ENCODE measurements at places on chromosomes 12 and 14.
A peak's percentile ranks its signal among the peaks of the same experiment; 100 is the strongest.

DNA sequence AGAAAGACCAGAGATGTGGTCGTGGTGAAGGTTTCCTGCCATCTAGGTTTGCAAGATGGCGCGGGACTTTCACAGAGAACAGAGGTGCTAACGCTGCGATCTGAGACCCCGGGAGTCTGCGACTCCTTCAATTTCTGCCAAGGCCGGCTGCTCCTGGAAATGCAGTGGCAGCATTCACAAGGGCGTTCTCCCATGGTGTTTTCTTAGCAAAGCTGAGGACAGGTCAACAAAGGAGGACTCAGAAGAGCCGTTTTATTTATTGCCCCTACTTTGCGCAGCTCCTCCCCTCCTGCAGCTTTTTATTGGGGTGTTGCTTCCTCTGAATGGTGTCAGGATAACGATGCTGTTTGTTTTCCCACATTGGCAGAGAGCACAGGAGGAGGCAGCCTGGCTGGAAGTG is 86.3 kb downstream of the TMEM132C start:
- H3K27me3 ChIP-seq, result no peaks in the 10 kb centered on the region
- no peak overlapping the region for H3K27ac ChIP-seq
- no peaks in the 10 kb centered on the region for H3K4me1 ChIP-seq
- H3K36me3 ChIP-seq, result no peaks in the 10 kb centered on the region

DNA sequence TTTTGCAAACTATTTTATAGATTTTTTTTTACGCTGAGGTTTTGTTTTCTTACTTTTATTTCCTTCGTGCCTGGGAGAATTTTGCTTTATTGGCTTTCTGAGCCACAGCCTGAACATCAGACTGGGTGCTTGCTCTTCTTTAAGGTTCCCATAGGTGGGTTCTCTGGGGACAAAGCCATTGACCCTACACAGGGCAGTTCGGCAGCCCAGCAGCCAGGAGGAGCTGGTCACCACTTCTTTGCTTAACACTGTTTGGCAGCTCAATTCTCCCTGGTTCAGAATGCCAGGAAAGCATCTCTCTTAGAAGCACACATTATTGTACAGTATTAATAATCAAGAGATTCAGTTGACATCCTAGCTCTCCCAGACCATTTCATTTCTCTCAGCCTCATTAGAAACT is 140.8 kb upstream of the NEDD1 start:
- no peaks in the 10 kb centered on the region for H3K27me3 ChIP-seq
- H3K27ac ChIP-seq, result no peak overlapping the region
- H3K4me3 ChIP-seq, result no peak overlapping the region
- no peaks in the 10 kb centered on the region for H3K4me1 ChIP-seq
- DNase-seq, result no peak

- H3K27me3 ChIP-seq, result no peaks in the 10 kb centered on the region
- H3K36me3 ChIP-seq, result no peaks in the 10 kb centered on the region
- no peak overlapping the region for H3K4me3 ChIP-seq
- H3K27ac ChIP-seq, result no peak overlapping the region
- no peaks in the 10 kb centered on the region for H3K4me1 ChIP-seq
These were observed 23.2 kb downstream of the AP5M1 start for GRCh38 chr14:57291692-57292647.

GRCh38 chr12:53191885-53192530 is 11.3 kb upstream of the CSAD start:
- no peaks in the 10 kb centered on the region for H3K27me3 ChIP-seq
- H3K27ac ChIP-seq, result no peak overlapping the region
- peaks cover 15% of the 10 kb centered on the region for H3K36me3 ChIP-seq
- no peak for DNase-seq

DNA sequence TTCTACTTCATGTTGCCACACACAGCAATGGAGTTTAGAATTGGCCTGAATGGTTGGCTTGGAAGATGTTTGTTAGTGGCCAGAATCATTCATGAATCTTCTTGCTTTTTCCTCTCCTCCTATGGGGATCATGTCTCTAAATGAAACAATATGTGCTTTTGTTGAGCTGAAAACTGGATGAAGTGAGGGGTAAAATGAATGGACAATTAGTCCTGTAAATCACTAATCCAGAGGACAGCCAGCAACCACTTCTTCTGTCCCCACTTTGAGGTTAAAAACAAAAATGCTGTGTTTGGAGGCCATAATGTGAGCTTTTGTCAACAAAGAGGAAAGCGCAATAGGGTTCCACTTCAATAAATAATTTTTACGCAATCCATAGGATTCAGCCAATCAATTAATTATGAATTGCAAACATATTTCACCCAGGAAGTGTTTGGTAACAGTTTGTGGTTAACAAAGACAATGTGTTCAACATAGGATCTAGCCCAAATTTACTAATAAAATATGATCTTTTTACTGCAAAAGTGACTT is 30.3 kb upstream of the AMIGO2 start:
- H3K36me3 ChIP-seq, result no peaks in the 10 kb centered on the region
- H3K4me1 ChIP-seq, result no peaks in the 10 kb centered on the region
- no peak overlapping the region for H3K4me3 ChIP-seq
- H3K27ac ChIP-seq, result no peak overlapping the region
- no peaks in the 10 kb centered on the region for H3K27me3 ChIP-seq

DNA sequence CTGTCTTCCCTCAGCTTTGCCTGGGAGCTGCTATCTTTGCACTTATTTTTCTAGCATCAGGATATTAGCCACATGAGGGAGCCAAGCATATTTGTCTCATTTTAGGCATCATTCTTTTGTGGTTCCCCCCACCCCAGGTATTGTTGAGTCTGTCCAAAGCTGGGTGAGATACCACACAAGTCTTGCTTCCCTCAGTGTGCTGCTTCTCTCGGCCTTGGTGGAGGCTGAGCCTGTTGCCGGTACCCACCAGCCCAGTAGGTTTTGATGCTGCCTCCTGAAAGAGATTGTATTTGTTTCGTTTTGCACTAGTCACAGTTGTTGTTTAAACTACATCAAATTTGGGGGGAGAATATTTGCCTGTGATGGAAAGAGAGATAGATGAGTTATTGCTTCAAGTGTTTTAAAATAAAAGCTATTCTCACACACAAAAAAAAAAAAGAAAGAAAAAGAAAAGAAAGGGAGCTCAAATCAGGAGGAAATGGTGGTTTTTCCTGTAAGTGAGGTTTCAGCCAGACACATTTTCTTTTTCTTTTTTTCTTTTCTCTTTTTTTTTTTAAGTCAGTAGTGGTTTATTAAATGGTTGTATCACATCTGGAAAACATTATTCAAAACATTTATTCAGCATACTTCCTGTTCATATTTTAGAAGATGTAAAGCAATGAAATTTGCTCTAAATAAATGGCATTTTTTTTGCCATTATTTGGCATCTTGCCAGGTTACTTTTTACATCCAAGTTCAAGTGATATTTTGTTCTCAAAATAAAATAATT is 58.5 kb downstream of the SLC4A8 start:
- H3K36me3 ChIP-seq, result no peaks in the 10 kb centered on the region
- no peak for DNase-seq
- no peak overlapping the region for H3K4me3 ChIP-seq
- H3K4me1 ChIP-seq, result no peaks in the 10 kb centered on the region
- no peak overlapping the region for H3K27ac ChIP-seq

GRCh38 chr14:91413547-91414474 is 3.8 kb downstream of the CCDC88C start:
- no peak overlapping the region for H3K4me3 ChIP-seq
- H3K4me1 ChIP-seq, result peaks cover 18% of the 10 kb centered on the region
- H3K27ac ChIP-seq, result no peak overlapping the region
- H3K27me3 ChIP-seq, result no peaks in the 10 kb centered on the region
- DNase-seq, result no peak

DNA sequence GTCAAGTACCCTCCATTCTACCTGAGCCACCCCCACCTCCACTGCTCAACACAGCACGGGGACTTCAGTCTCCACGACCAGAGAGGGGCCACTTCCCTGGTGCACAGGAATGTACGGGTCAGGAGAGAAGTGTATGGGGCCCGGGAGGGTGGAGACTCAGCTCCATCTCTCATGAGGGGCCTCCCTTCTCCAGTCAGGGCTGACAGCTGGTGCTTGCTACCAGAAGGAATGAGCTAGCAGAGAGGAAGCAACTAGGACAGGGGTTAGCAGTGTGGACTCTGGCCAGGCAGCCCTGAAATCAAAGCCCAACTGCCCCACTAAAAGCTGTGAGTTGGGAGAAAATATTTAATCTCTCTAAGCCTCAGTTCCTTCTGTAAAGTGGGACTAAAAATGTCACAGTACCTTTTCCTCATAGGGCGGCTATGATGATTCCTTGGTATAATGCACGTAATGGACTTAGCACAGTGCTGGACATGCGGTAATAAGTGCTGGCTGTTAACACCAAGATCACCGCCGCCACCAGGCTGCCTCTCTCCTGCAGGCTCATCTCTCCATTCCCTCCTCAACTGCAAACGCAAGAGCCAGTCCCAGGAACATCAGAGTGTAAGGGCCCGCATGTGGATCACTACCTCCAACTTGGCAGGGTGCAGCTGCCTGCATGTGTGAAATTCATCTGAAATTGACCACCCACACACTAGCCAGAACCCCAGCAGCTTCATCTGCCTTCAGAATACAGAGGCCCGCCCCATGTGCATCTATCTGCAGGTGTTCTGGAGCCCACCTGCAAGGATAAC is 14.6 kb downstream of the ACTN1 start:
- peak; percentile 65 for DNase-seq
- no peaks in the 10 kb centered on the region for H3K27me3 ChIP-seq
- no peaks in the 10 kb centered on the region for H3K36me3 ChIP-seq
- no peak overlapping the region for H3K4me3 ChIP-seq
- H3K4me1 ChIP-seq, result peaks cover 3% of the 10 kb centered on the region

- no peak for DNase-seq
- no peaks in the 10 kb centered on the region for H3K27me3 ChIP-seq
- peak overlapping the region; percentile 74 for H3K27ac ChIP-seq
- H3K36me3 ChIP-seq, result no peaks in the 10 kb centered on the region
- H3K4me3 ChIP-seq, result peak overlapping the region; percentile 79
- H3K4me1 ChIP-seq, result peaks cover 11% of the 10 kb centered on the region
These were observed 844 bp downstream of the GLTP start for GRCh38 chr12:109879351-109880042.

GRCh38 chr12:113260636-113261300 is 39.5 kb downstream of the TPCN1 start:
- no peak overlapping the region for H3K4me3 ChIP-seq
- no peaks in the 10 kb centered on the region for H3K4me1 ChIP-seq
- H3K36me3 ChIP-seq, result peaks cover under 1% of the 10 kb centered on the region

- no peaks in the 10 kb centered on the region for H3K27me3 ChIP-seq
- H3K36me3 ChIP-seq, result no peaks in the 10 kb centered on the region
- no peak overlapping the region for H3K27ac ChIP-seq
- H3K4me1 ChIP-seq, result no peaks in the 10 kb centered on the region
- no peak overlapping the region for H3K4me3 ChIP-seq
These were observed 103.0 kb upstream of the NTF3 start for GRCh38 chr12:5328669-5329517.

GRCh38 chr14:24876996-24877395 is 173.0 kb downstream of the STXBP6 start:
- no peaks in the 10 kb centered on the region for H3K27me3 ChIP-seq
- no peaks in the 10 kb centered on the region for H3K36me3 ChIP-seq
- DNase-seq, result no peak
- H3K27ac ChIP-seq, result no peak overlapping the region
- H3K4me1 ChIP-seq, result no peaks in the 10 kb centered on the region
